Transverse colon (tissue), 4 donors: ENCODE measurements at places on chromosomes 12 and 14. TPM values are rescaled to one million over a fixed set of nuclear protein-coding genes. Genes with fewer than 3 reads are reported as not detected.

The ERBB3 gene
- 270 TPM for total RNA-seq

The EFS gene
- 3.8 TPM for total RNA-seq

The LRP6 gene
- 11.7 TPM for total RNA-seq

The RABGGTA gene
- 53.1 TPM for total RNA-seq

The KSR2 gene
- 0.32 TPM for total RNA-seq

The CABP1 gene
- total RNA-seq = 7.5 TPM

The ESPL1 gene
- total RNA-seq = 12.3 TPM

The LHX5 gene
- not detected for total RNA-seq

The TSPAN8 gene
- 1,195 TPM for total RNA-seq

The RASSF8 gene
- 332 TPM for total RNA-seq

The RCOR1 gene
- 22.7 TPM for total RNA-seq

The CFAP54 gene
- total RNA-seq = 0.14 TPM

The P2RX7 gene
- total RNA-seq = 3.2 TPM

The COL2A1 gene
- total RNA-seq = 3.0 TPM

The TAS2R14 gene
- total RNA-seq = 5.1 TPM

The PABPN1 gene
- 60.3 TPM for total RNA-seq

The PLA2G1B gene
- total RNA-seq = not detected

The CD163L1 gene
- 6.4 TPM for total RNA-seq

The SMIM10L1 gene
- 8.5 TPM for total RNA-seq

The A2M gene
- 66.2 TPM for total RNA-seq

The NEK9 gene
- 121 TPM for total RNA-seq

The TMCC3 gene
- total RNA-seq = 79.3 TPM

The ZC3H14 gene
- total RNA-seq = 29.9 TPM

The HCAR2 gene
- not detected for total RNA-seq

The LMO3 gene
- total RNA-seq = 44.5 TPM

The RNF212B gene
- total RNA-seq = not detected

The IL26 gene
- total RNA-seq = not detected

The IKZF4 gene
- 1.9 TPM for total RNA-seq

The KRT2 gene
- not detected for total RNA-seq

The ATL1 gene
- 14.1 TPM for total RNA-seq

The CPNE6 gene
- total RNA-seq = not detected

The DHH gene
- 0.27 TPM for total RNA-seq

The TAS2R42 gene
- not detected for total RNA-seq

The LRIG3 gene
- total RNA-seq = 115 TPM

The RDH12 gene
- not detected for total RNA-seq

The ARID2 gene
- 39.9 TPM for total RNA-seq

The BMP4 gene
- total RNA-seq = 56.5 TPM

The NID2 gene
- total RNA-seq = 31.0 TPM

The SLCO1B1 gene
- total RNA-seq = not detected

The TEDC1 gene
- total RNA-seq = 10.8 TPM

The SETD1B gene
- total RNA-seq = 14.9 TPM

The FOXG1 gene
- total RNA-seq = not detected

The PMCH gene
- not detected for total RNA-seq

The COCH gene
- total RNA-seq = 1.1 TPM

The NKX2-1 gene
- not detected for total RNA-seq

The KRT83 gene
- total RNA-seq = not detected

The GUCY2C gene
- 87.4 TPM for total RNA-seq

The STYK1 gene
- 14.6 TPM for total RNA-seq

The SARNP gene
- total RNA-seq = 50.7 TPM

The GNG2 gene
- total RNA-seq = 15.2 TPM

The TROAP gene
- total RNA-seq = 100 TPM
